ENCODE measurements at places on chromosomes 11 and 22.

DNA sequence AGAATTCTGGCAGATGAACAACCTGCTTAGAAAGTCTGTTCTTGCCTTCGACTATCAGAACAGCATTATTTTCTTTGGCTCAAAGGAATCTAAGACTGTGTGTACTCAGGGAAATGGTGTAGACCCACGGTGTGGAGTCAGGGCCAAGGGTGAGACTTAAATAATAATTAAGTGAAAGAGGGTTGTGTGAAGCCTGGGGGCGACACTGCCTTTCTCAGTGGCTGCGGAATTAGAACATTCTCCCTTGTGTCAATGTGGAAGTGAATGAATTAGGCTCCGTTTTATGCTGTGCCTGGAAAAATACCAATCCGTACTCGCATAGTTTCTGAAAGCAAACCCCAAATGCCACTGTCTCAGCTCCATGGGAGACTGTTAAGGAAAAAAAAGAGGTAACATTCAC lies 50.7 kb downstream of the NAV2 start:
- no peak for DNase-seq

GRCh38 chr22:22431271-22432220 lies 77.0 kb downstream of the ZNF280B start:
- DNase-seq: peak; percentile 83

DNA sequence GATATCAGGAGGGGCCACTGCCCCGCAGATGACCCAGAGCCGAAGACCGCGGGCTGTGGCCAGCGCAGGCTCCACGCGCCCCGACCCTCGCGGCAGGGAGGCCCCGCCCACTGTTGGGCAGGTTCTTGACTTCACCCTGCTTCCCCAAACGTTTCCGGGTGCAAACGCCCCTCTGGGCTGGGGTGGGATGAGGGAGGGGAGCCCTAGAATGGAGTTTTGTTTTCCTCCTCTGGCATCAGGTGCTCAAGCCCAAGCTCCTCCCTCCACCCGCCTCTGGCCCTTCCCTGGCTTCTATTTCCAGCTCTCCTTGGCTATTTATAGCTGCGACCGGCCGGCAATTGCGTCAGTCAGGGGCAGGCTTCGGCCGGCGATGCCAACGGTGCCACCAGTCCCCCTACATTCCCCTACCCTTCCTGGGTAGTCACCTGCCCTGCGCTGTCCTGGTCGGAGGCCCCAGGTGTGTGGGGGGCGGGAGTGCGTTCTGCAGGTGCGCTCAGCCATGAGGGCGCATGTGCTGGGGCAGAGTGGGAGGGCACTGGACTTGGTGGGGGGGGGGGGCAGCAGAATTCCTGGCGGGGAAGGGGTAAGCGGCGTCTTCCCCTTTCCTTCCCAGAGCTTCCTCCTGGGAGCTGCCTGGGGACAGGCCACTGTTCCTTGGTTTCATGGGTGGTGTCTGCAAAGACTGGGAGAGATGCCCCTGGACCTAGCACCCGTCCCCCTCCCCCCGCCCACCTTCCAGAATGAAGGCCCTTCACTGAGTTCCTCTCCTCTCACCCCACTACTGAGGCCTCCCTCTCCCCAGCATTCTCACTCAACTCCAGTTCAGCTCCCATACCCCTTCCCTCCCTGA lies 23.6 kb downstream of the DUSP8 start:
- no peak for DNase-seq

DNA sequence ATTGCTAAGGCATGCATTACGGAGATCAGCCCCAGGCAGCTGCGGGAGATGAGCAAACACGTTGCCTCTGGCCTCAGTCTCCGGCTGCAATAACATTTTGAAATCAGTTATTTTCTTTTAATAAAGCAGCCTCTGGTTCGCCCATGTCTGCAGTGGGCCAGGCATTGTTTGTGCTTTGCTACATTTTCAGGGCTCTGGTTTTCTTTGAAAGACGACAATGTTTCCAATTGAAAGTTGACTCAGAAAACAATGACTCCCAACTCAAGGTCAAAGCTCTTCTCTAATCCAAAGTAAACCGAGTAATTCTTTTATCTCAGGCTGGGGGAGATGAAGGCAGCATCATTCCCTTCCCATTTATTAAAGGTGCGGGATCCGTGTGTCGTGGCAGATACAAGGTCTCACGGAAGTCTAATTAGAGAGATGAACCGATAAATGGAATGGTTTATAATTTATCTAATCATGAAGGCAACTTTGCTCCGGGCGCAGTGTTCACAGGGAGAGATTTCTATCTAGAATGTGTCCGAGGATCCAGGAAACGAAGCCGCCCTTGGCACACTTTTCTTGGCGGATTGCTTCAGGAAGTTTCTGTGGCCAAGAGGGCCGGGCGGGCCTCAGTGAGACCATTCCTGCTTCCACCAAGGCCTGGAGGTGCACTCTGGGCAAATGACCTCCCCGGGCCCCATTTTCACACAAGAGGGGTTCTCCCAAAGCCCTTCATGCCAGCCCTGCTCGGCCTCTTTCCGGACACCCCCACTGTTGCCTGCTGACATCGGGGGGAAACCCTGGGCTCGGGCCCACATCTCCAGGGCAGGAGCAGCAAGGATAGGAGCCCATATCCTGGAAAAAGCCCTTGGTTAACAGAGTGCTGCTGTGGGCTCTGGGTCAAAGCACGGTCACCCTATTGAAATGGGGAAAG lies 811.4 kb downstream of the BRD1 start:
- DNase-seq: no peak
